CD4-positive, alpha-beta memory T cell (primary cell): ENCODE measurements at places on chromosomes 16 and 17.

- DNase-seq, result no peak
Measured at GRCh38 chr16:54996186-54996585, 65.5 kb downstream of the IRX5 start.

DNA sequence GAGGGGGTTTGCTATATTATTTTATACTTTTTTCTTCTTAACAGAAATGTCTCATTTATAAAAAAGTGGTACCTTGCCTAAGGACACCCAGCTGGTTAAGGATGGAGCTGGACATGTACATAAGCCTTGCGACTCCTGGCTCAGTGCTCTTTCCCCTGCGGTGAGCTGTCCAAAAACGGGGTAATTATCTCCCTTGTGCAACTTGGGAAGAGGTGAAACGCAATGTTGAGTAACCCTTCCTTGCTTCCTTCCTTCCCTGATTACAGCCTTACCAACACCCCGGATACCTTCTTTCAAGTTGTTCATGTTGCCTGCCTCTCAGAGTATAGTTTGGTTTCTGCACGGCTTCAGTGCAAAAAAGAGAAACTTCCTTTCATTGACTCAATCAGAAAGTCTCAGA lies 94.1 kb upstream of the XYLT1 start:
- no peak for DNase-seq

- DNase-seq, result no peak
Measured at GRCh38 chr17:50715471-50715870, 3.9 kb upstream of the LUC7L3 start.

GRCh38 chr16:8957063-8957397 lies 6.7 kb downstream of the USP7 start:
- no peak for DNase-seq

DNA sequence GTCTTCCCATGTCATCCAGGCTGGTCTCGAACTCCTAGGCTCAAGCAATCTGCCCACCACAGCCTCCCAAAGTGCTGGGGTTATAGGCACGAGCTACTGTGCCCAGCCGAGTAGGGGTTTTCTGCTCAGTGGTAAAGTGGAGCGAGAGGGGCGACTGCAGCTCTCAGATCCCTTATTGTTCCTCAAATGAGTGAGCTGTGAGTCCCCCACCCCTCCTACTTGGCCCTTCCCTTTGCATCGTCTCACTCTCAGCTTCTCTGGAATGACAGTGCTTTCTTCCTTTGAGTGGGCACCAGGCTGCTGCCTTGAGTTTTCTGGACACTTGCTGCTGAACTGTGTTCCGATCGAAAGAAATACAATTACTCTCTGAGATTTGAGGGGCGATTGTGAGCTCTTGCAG lies 63.5 kb downstream of the MSI2 start:
- no peak for DNase-seq
